SHP77 (cell line): ENCODE measurements at places on chromosomes 6 and 20.

GRCh38 chr6:87319271-87319987, 3.0 kb upstream of the SMIM8 start:
- DNase-seq: no peak

- peak; percentile 82 for DNase-seq
Observed at GRCh38 chr20:63574156-63574828, at the start of gene HELZ2. Gene HELZ2 (minus strand): TSS chr20:63574239. CDS start chr20:63572385, 1,854 bp downstream.

- DNase-seq: no peak
Observed at GRCh38 chr20:60085551-60086132, 127.4 kb downstream of the CDH26 start.

GRCh38 chr6:150922137-150922536, 56.6 kb downstream of the MTHFD1L start:
- no peak for DNase-seq

DNA sequence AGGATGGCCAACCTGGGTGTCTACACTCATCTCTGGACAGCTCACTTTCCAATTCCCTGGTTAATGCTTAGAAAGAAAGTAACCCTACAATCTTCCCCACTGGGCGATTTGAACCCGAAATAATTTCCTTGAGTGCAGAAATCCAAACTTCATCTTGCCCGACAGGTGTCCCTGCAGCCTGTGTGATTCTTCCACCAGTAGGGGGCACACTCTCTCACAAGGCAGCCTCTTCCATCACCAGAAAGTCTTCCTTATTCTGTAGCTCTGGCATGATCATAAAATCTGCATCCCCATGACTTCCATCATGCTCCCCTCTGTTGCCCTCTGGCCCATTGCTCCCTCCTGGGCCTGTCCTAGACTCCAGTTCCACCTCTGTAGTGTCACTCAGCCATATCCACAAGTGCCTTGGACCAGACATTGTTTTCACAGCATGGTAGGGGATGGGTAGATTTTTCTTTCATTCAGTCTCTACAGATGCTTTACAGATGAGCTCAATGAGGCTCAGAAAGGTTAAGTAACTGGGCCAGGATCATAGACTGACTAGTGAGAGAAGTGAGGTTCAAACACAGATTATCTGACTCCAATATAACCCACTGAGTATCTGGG, 170.4 kb upstream of the SPTLC3 start:
- DNase-seq: no peak

GRCh38 chr6:10323018-10323417, 91.9 kb downstream of the TFAP2A start:
- no peak for DNase-seq

DNA sequence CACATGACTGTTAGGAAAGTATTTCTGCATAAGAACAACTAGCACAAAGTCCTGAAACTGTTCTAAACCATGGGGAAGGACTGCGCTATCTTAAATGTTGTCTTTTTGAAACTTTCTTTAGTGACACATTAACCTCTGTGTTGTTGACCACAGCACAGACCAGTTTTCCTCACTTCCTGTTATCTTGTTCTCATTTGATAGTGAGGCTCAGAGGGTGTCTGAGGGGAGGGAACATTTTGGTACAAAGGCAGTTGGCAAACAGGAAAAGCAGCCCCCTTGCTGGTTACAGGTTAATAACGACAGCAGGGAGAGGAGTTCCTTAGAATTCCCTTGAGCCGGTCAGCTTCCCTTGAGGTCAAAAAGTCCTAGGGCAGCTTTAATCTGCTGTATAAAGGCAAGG, 143.5 kb upstream of the BMP2 start:
- DNase-seq: no peak

DNA sequence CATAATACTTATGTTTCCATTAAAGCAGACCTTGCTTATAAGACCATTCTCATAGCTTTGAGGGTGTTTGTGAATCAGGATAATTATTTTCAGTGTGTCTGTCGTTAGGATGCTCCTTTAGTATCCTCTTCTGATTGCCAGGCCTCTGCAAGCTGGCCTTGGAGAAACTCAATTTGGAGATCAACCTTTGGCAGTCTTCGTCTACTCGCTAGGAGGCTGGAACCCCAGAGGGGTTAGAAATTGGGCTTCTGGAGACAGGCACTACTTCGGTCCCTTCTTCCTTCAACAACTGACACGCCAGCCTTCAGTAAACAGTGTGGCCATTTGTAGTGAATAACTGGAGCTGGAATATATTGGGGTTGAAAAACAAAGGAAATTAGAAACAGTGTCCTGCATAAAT, 100.8 kb upstream of the CITED2 start:
- no peak for DNase-seq

DNA sequence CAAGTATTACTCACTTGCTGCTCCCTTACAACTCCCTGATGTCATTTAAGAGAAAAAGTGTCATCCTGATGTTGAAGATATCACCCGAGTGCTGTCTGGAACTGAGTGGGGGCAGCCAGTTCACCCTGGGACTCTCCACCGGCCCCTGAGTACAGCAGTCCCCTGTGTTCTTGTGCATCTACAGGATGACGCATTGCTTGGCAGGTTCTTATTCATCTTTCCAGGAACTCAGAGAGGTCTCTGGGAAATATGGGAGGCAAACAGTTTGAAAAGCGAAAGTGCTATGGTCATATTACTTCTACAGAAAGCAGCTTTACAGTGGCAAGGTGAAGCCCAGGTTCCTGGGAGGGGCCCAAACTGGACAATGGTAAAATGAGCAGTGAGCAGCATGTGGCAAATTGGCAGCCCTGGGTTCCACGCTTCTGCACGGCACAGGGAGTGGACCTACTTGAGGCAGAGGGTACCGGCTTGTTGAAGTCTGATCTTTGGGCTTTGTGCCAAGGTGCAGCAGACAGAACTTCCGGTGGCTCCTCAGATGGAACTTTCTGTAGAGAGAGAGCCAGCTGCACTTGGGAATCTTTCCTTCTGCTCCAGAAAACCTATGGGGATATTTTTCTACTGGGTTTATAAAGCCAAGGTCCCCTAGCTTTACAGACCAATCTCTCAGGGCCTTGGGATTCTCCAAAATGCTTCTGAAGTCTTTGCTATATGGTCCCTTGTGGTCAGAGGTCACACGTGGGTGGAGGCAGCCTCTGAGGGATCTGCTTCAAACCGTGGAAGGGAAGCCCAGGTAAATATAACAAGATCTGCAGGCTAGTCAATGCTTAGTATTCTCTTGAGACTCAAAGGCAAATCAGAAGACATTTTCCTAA, 128.3 kb downstream of the MAP3K7 start:
- no peak for DNase-seq

- no peak for DNase-seq
Observed at GRCh38 chr6:25009393-25009710, 73.6 kb upstream of the RIPOR2 start.

- no peak for DNase-seq
Observed at GRCh38 chr20:43827940-43828562, 86.6 kb upstream of the TOX2 start.
